Activated gamma-delta T cell treated with Interleukin-2 at 50 U/mL for 16 hours (primary cell): ENCODE measurements at places on chromosomes 2 and 18.

GRCh38 chr18:11751341-11752115 lies 62.5 kb downstream of the GNAL start:
- no peak for DNase-seq

GRCh38 chr2:70927138-70927537 lies 8.6 kb upstream of the ATP6V1B1 start:
- no peak for DNase-seq

DNA sequence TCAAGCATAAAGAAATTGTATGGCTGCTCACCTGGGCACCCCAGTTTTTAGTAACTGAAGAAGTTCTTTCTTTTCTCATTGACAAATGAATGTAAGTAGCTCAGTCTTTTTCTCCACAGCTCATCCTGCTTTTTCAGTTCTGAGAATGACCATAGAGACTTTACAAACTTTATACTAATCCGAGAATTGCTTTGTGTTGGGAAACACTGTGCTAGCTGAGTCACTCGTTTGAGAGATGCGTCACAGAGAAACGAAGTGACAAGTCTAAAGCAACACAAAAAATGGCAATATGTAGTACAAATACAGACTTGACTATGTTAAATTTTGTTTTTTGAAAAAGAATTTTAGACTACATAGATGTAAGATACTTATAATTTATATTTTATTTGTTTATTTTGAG lies 9.0 kb downstream of the LRRTM4 start:
- DNase-seq = no peak

DNA sequence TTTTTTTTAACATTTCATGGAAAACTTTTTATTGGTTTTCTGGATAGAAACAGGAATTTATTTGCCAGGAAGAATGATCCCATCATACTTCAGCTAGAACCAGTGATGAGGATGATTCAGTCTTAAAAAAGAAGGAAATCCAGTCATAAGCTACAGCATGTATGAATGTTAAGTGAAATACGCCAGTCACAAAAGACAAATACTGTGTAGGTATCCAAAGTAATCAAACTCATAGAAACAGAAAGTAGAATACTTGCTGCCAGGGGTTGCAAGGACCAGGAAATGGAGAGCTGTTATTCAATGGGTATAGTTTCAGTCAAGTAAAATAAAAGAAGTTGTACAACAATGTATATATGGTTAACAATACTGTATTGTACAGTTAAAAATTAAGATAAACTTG lies 21.3 kb downstream of the PSME4 start:
- no peak for DNase-seq

DNA sequence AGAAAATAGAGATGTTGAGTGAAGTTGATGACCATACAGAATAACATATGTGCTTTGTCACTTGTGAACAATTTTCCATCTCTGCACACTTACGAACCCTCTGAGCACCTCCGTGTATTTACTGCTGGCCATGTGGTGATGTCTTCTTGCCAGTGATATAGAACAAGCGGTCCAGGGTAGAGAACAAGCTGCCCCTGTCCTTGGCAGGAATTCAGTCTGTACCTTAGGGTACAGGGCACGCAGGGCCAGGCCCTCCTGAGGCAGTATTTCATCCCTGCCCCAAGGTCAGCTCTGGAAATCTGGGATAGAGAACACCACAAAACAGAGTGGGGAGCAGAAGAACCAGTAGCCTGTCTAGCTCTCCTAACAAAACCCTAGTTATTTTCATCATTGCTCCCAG lies 44.6 kb downstream of the CDCA7 start:
- DNase-seq = no peak

- DNase-seq = no peak
Observed at GRCh38 chr2:99765731-99766318, 276.0 kb upstream of the REV1 start.

DNA sequence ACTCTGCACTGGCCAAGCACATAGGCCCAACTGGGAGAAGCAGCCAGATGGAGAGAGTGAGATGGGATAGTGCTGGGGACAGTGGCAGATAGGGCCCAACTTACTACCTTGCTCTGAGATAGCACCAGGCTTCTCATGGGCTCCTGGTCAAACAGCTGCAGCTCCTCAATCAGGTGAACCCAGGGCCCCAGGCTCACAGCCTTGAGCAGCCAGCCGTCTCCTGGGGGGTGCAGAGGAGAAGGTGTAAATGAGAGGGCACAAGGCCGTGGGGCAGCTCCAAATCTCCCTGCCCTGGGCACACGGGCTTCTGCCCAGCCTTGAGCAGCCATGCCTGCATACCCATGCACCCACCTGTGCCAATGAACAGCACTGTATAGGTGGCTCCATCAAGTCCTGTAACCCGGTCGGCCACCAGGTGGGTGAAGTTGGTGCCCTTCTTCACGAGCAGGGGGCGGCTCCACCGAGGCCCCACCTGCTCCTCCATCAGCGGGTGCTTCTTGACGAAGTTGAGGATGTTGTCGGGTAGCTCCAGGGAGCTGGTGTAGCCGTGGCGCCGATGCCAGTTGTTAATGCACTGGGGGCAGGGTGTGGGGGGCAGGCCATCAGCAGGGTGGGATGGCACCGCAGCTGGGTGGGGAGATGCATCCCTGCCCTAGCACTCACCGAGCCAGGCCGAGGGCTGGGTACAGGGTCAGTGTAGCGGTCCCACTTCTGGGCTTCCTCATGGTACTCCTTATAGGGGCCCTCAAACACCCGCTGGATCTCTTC lies 5.9 kb upstream of the ANKRD39 start:
- DNase-seq = no peak

GRCh38 chr2:43184339-43184895 lies 42.0 kb downstream of the ZFP36L2 start:
- DNase-seq = peak; percentile 43

DNA sequence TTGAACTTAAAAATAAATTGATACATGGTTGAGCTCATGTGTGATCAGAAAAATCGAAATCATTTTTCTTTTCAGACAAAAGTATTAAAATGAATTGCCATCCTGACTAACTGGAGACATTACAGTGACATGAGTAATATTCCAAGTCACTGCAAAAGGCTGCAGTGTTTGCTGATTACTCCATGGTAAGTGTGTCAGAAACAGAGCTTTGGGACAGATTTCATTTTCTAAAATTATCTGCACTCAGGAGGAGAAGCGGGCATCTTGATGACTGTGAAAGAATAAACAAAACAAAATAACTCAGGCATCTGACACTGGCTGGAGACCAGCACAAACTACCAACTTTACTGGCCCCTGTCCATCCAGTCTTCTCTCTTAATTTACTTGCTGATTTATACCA lies 312.3 kb upstream of the PIK3C3 start:
- DNase-seq = no peak

GRCh38 chr2:73072129-73072395 lies 550 bp upstream of the SFXN5 start:
- DNase-seq = peak; percentile 12

- DNase-seq = peak; percentile 14
Observed at GRCh38 chr2:26605195-26605998, 35.8 kb downstream of the CIB4 start.

DNA sequence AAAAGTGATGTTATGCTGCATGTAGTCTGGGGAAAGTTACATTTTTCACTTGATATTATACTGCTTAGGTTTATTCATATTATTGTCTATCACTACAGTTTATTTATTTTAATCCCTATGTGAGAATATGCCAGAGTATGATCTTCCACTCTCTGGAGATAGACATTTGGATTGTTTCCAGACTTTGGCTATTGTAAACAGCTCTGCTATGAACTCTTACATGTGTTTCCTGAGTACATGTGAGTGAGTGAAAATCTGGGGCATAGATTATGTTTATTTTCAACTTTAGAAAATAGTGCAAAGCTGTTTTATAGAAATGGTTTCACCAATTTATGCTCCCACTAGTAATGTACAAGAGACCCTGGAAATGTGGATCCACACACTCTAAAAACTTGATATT lies 49.0 kb upstream of the EPAS1 start:
- DNase-seq = no peak

- DNase-seq = no peak
Observed at GRCh38 chr18:21064347-21064746, 47.3 kb downstream of the ROCK1 start.

DNA sequence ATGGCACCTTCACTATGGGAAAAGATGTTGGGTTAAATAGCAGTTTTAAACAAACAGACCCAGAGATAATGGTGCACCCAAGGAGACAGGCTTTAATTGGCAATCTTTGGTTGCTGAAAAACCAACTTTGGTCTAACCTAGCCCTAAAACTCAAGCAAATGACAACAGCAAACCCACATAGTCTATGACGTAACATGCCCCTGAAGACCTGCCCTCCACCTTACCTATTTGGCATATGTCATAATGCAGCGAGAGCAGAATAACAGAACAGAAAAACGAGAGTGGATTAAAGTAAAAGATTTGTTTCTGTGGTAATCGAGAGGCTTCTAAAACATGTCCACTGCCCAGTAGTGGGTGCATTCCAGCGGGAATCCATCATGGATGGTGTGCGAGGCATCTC lies 200.7 kb downstream of the DCDC2C start:
- DNase-seq = no peak

- DNase-seq = no peak
Observed at GRCh38 chr2:217826520-217826919, 176.3 kb downstream of the TNS1 start.

- DNase-seq = no peak
Observed at GRCh38 chr2:219625179-219625578, 2.3 kb upstream of the SLC4A3 start.

DNA sequence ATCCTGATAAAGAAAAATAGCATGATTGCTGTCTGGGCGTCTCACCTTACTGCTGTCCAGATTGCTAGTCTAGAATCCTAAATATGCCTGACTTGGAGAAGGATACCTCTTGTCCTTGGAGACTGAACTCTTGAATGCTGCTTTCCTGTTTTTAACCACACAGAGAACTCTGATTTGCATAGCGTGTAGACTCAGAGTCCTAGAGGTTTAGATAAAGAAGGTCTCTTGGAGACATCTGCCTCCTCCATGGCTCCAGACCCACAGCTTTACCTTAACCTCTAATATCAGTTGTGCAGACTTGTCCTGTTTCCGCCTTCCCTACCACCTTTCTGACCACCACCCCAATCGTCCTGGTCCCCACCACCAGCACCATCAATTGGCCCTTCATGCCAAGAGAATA lies 292.6 kb upstream of the CYRIA start:
- DNase-seq = no peak

DNA sequence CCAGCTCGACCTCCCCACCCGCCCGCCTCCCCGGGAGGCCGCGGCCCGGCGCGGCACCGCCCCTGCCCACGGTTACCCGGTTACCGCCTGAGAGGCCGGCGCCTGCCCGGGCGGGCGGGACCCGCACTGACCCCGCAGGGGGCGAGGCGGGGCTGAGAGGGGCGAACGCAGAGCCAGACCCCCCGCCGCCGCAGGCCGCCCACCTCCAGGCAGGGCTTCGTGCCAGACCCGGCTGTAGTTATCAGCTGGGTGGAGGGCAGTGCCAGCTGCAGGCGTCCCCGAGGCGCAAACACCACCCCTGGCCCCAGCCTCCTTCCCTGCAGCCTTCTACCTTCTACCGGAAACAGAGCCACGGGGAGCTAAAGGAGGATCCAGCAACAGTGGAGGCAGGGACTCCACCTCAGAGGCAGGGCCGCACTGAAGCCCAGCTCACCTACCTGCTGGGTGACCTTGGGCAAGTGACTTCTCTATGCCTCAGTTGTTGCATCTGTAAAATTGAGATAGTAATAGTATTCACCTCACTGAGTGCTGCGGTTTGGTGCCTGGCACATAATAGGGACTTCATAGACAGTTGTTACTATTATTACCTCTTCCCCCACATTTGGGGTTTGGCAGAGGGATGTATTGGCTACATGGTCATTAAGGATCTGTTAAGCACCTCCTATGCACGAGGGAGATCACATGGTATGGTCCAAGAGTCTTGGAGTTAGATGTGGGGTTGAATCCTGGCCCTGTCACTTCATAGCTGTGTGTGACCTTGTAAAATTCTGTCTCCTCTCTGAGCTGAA lies 231.6 kb upstream of the SMAD2 start:
- DNase-seq = no peak

DNA sequence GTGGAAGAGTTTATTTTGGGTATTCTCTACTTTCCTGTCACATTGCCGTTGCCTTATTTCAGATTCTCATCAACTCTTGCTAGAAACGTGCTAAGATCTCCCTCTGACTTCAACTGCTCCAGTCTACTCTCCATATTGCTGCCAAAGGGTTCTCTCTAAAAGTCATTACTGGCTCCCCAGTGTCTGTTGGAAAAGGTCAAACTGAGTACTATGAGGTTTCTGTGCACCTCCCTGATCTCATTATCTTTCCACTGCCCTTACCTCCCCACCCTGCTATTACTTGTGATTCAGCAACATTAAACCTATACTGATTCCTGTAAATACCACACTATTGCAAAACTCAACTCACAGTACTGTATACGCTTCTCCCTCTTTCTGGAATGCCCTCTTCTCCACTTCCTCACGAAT lies 1.9 kb upstream of the KRCC1 start:
- DNase-seq = no peak

GRCh38 chr2:6824962-6825361 lies 40.7 kb downstream of the CMPK2 start:
- no peak for DNase-seq

- no peak for DNase-seq
Observed at GRCh38 chr2:26541401-26542193, 63.7 kb upstream of the OTOF start.

- no peak for DNase-seq
Observed at GRCh38 chr18:11304928-11305327, 155.6 kb upstream of the PIEZO2 start.

DNA sequence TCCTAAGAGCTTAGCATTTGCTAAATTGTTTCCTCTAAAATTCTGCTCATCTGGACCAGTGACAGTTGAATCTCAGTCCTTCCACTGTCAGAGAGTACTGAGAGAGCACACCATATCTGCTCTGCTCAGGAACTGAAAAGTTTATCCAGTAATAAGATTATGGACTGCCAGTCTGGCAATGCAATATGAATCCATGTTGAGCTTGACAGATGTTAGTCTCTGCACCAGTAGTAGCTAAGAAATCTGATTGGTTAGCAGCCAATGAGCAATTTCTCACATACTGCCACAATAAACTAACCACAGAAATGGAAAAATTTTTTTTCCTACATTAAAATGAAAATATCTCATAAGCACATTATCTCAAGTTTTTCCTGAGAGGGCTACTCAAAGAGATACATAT lies 2.3 kb downstream of the PRKD3 start:
- no peak for DNase-seq

DNA sequence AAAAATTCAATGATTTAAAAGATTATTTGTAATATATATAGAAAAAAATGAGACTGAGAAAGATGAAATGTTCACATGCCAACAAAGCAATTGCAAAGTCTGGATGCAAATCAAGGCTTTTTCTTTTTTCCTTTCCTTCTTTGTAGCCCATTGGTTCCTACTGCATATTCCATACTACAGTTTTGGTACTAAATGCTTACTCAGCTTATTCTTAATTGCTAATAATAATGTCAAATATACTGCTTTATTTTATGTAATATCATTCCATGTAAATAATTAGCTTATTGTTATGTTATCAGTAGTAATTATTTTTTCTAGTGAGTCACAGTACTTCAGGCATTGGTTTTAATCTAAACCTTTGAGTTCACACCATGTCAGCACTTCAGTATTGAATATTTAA lies 407.4 kb upstream of the LRRTM1 start:
- no peak for DNase-seq
